ENCODE measurements at places on chromosomes 1 and 21.
A peak's percentile ranks its signal among the peaks of the same experiment; 100 is the strongest.

DNA sequence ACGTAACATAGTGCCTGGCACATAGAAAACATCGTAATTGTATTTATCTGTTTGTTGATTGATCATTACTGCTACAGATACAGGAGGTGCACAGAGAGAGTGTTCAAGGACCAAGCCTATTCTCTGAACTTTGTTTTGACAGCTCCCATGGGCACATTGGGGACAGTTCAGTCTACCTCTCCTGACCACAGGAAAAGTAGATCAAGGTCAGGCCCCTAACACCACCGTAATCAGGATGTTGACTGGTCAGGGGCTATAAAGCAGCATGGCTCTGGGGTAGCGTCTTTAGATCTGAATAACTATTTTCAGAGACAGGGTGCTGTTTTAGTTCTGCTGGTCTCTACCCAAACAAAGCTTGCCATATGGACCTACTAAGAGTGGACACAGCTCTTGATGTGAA, 223.1 kb upstream of the IRF2BP2 start:
- DNase-seq: no peak

DNA sequence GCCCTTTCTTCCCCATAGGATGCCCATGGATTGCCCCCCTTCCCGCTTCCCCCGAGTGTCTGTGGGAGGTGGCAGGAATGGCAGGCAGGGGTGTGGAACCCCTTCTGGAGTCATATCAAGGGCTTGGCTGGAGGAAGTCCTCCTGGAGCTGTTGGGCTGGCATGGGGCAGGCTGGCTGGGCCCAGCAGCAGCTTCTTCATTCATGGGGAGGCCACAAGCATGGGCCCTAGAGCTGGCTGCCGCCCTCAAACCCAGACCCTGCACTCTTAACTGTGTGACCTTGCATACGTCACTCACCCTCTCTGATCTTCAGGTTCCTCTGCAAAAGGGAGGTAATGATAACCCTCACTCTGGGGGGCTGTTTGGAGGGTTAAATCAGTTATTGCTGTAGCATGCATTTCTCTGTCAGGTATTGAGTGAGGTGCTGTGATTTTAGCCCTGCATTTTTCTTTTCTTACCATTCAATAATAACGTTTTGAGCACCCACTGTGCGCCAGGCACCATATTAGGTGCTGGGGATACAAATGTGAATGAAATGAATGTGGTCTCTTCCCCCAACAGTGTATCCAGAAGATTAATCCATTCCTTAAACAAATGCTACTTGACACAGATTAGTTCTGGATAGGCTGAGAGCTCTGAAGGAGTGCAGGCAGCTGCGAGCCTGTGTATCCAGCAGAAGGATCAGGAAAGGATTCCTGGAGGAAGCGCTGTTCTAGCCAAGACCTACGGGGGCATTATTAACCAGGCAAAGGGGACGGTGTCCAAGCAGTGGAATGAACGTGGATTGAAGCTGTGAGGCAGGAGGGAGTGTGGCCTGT, 9.3 kb downstream of the PCSK9 start:
- DNase-seq: no peak

GRCh38 chr1:116408803-116409720, 36.0 kb downstream of the ATP1A1 start:
- DNase-seq: no peak

- DNase-seq: no peak
Measured at GRCh38 chr1:55081905-55082296, 42.6 kb downstream of the PCSK9 start.

GRCh38 chr21:45763074-45763473, 119.5 kb downstream of the PCBP3 start:
- DNase-seq: no peak

DNA sequence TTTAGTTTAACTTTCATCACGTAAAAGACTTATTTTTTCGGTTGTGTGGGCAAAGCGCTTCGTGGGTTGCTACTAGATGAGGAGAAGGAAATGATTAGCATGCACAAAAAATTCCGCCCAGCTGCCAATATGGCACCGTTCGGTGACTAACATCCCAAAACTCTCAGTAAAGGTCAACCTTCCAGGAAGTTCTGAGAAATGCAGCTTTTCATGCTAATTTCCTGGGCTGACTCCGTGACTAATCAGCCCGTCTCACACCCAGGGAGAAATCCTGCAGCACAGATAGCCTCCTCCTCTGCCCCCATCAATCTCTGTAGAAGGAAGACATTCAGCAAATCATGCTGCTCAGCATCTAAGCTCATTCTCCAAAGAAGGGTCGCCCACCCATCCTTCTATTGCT, 34.1 kb downstream of the TMCO4 start:
- peak; percentile 78 for DNase-seq

- DNase-seq: no peak
Measured at GRCh38 chr1:22137004-22137720, 5.7 kb downstream of the WNT4 start.

GRCh38 chr1:89822109-89822962, 1.5 kb downstream of the LRRC8D start:
- DNase-seq: no peak

GRCh38 chr1:156942176-156942575, 21.7 kb downstream of the LRRC71 start:
- no peak for DNase-seq

- DNase-seq: no peak
Measured at GRCh38 chr1:112356765-112357164, 39.2 kb upstream of the CTTNBP2NL start.

GRCh38 chr1:158053276-158053675, 59.8 kb downstream of the KIRREL1 start:
- peak; percentile 23 for DNase-seq

GRCh38 chr1:61420909-61421835, 303.8 kb downstream of the TM2D1 start:
- no peak for DNase-seq
